AG09319 (cell line): ENCODE measurements at places on chromosomes 6 and 20.

GRCh38 chr6:31308050-31308844 lies 36.4 kb upstream of the HLA-C start:
- DNase-seq, result no peak

- no peak for DNase-seq
Measured at GRCh38 chr6:148502773-148503135, 160.1 kb downstream of the SASH1 start.

- DNase-seq, result no peak
Measured at GRCh38 chr20:50887576-50887975, 43.7 kb downstream of the ADNP start.

- no peak for DNase-seq
Measured at GRCh38 chr6:11058406-11058805, 14.3 kb upstream of the ELOVL2 start.

- DNase-seq, result no peak
Measured at GRCh38 chr20:57256908-57257307, 9.5 kb downstream of the BMP7 start.

GRCh38 chr6:119312875-119313338 lies 36.7 kb downstream of the MAN1A1 start:
- no peak for DNase-seq

DNA sequence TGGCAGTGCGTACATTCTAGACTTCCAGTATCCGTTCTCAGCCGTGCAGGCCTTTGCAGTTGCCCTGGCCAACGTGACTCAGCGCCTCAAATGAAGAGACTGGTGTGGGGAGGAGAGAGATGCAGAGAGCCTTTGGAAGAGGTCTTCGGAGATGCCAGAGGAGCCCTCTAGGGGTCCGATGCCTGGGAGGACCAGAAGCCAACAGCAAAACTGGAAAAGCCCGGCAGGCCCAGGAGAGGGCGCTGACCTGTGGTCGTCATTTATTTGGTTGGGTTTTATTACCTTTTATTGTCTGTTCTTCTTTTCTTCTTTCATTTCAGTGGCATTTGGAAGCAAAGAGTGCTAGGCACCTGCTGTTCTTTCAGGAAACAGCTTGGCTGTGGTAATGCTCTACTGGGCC lies 53.3 kb upstream of the TMEM181 start:
- no peak for DNase-seq

DNA sequence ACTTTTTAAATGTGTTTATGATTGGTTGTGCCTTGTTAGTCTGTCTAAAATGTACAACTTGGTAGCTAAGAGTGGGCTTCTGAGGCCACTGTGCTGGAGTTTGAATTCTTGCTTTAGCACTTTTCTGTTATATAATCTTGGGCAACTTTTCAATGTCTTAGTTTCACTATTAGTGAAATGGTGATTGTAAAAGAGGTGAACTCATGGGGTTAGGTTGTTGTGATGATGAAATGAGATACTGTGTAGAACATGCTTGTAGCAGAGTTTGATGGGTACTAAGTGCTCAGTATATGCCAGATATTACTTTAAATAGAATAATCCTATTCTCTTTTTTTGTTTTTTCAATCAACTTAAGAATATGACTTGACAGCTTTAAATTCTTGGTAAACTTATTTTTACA lies 624.7 kb downstream of the CD109 start:
- no peak for DNase-seq

DNA sequence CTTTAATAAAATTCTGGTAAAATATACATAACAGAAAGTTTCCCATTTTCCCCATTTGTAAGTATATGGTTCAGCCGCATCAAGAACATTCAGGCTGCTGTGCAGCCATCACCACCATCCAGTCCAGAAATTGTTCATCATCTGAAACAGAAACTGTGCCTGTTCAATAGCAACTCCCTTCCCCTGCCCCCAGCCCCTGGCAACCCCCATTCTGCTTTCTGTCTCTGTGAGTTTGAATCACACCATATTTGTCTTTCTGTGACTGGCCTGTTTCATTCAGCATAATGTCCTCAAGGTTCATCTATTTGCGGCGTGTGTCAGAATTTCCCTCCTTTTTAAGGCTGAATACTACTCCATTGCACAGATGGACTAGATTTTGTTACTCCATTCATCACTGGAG lies 19.1 kb downstream of the VSTM2L start:
- DNase-seq, result no peak

DNA sequence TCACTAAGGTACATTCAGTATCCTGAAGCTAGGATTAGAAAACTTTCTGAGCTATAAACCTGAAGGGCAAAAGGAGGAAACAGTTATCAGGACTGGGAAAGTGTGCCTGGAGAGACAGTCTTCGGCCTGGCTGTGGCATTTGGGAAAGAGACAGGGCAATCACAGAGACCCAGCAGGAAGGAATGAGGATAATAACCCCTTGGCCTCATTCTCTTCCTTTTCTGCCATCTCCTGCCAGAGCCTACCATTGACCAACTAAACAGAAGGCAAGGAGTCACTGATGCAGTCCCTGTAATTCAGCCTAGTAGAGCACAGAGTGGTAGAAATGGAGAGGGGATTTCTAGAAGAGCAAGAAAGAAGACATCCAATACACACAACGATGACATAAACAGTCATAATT lies 359.4 kb downstream of the HDGFL1 start:
- DNase-seq, result no peak

DNA sequence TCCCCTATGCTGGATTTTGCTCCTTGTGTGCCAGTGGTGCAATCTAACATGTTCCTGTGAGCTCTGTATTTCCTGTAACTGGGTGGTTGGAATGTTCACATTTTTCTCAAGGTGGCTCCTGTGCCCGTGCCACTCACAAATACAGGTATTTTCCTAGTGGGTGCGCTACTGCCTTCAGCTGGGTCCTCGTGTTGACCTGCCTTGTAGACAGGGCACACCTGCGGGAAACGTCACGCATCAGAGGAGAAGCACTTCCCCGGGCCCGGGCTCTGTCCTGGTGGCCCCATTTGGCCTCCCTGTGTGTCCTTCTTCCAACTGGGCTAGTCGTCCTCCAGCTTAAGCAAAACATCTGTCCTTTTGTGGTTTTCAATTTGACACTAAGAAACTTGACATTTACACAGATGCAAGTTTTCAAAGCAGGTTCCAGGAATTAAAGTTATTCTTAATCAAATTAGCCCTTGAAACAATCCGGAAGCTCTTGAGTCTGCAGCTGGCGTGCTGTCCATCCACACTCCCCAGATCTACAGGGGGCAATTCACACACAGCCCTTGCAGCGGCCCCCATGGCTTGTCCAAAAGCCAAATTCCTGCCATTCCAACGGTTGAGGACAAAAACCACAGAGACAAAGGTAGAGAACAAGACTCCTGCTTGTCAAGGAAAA lies 275.1 kb downstream of the CDC5L start:
- DNase-seq, result no peak
